ENCODE measurements at places on chromosomes 1 and 21.

DNA sequence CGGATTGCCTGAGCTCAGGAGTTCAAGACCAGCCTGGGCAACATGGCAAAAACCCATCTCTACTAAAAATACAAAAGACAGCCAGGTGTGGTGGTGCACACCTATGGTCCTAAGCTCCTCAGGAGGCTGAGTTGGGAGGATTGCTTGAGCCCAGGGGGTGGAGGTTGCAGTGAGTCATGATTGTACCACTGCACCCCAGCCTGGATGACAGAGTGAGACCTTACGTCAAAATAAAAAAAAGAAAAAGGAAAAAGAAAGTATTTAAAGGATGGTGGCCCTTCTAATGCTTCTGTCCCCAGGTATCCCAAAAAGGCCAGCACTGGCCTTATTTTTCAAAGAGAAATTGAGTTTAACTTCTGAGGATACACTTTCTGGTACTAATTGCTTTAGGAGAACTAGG lies 1.7 kb downstream of the IKBKE start:
- peak; percentile 40 for DNase-seq

- peak; percentile 71 for DNase-seq
Measured at GRCh38 chr1:154878371-154879037, 8.4 kb upstream of the KCNN3 start.

DNA sequence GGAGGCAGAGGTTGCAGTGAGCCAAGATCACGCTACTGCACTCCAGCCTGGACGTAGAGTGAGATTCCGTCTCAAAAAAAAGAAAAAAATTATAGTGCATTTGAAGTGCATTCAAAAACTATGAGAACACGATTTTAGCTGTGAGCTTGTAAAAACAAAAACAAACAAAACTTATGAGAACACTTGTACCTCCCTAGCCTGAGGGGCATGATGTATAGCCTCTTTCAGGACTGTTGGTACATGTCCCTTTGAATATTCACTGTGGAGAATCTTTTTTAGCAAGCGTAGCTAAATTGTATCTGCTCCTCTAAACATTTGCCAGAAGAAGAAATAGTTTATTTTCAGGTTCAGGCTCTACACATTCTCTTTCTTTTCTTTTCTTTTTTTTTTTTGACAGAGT lies 9.5 kb upstream of the DEGS1 start:
- DNase-seq, result no peak

GRCh38 chr21:36847189-36847588 lies 119.3 kb downstream of the HLCS start:
- DNase-seq, result no peak

DNA sequence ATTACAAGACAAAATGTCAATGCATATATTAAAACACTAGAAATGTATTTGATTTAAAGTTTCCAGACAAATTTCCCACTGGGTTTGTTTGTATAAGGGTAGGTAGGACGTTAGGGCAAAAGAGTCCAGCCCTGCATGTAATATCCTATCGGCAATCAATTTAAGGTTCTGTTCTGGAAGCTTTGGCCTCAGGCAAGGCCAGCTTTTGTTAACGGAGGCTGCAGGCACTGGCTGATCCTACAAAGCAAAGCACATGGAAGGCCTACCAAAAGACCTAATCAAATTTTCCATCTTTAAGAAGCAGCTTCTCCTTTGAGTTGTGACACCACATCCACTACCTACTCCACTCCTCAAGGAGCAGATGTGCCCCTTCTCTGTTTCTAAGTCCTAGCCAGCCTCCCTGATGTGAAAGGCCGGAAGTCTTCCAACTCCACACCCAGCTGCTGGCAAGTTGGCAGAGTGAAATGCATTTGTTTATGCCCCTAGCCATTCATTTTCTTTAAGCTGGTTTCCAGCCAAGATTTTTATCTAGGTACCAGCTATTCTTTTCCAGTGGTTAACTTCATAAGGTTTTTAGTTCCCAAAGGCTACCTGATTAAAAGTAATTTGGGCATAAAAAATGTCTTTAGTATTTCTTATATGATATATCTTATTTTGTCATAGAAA lies 452.6 kb downstream of the PTBP2 start:
- no peak for DNase-seq

- DNase-seq, result no peak
Measured at GRCh38 chr21:30478004-30478403, 2.2 kb downstream of the KRTAP19-1 start.

GRCh38 chr1:91553177-91553591 lies 52.5 kb downstream of the CDC7 start:
- no peak for DNase-seq

- DNase-seq, result no peak
Measured at GRCh38 chr21:34881421-34881820, 167.7 kb downstream of the RUNX1 start.

DNA sequence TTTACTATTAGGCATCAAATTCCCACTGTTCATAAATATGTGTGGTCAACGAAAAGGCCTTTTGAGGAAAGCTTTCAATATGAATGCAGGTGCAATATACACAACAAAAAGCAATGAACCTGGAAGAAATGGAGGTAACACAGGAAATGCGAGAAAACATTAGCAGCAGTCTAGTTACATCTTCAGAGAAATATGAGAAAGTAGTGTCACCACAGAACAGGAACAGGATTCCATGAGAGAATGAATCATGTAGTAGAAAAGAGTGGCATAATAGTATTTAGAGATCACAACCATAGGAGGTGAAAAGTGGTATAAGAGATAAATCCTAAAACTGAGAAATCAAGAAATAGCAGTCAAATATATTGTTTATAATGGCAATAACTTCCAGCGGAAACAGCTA lies 103.7 kb downstream of the AK5 start:
- no peak for DNase-seq

GRCh38 chr1:115098979-115099692 lies 9.8 kb upstream of the TSPAN2 start:
- peak; percentile 70 for DNase-seq

DNA sequence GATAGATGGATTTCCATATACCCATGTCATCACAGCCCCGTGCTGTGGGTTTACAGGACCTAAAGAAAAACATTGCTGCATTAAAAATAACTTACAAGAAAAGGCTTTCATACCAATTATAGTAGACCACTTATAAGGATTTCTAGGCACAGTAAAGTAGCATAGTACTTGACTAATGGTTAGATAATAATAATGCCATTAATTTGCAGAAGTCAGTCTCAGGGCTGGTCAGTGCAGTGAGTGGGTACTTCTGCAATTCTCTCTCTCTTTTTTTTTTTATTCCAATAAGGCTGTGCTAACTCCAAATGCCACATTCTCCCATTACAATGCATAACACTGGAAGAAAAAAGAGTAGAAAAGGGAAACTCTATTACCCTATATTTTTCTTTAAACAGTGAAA lies 73.1 kb upstream of the TMPRSS15 start:
- no peak for DNase-seq

GRCh38 chr1:44168520-44169098 lies 27.2 kb upstream of the KLF18 start:
- DNase-seq, result no peak

- DNase-seq, result no peak
Measured at GRCh38 chr1:93450321-93450720, 2.4 kb downstream of the FNBP1L start.

DNA sequence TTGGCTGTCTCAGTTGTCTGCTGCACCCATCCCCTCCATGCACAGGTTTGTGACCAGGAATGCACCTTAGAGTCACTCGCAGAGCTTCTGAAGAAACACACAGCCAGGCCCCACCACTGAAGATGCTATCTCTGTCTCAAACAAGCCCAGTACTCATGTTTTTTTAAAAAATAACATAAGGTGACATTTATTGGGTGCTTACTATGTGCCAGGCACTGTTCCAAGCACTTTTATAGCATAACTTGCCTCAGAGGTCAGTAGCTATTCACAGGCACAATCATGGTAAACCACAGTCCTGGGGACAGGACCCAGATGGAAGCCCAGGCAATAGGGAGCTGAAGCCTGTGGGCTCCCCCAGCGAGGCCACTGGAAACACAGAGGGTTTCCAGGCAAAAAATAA lies 8.8 kb upstream of the ATP13A2 start:
- no peak for DNase-seq

- DNase-seq, result no peak
Measured at GRCh38 chr1:230072866-230073265, 5.8 kb downstream of the GALNT2 start.

DNA sequence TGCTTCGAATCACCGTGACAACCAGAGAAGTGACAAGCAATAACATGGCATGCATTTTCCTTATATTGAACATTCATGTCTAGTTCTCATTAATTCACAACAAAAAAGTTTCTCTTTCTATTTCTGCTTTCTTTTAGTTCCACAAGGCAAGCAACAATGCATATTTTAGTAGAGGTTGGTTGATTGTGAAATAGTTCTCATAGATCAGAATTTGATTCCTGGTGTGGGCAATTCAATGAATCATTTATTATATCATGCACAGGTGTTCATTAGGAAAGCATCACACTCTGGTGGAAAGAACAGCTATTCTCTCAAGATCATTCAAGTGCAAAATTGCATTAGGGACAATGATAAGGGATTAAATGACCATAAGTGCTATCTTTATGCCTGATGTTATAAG lies 980.9 kb downstream of the BRINP3 start:
- no peak for DNase-seq

GRCh38 chr1:181077576-181078242 lies 10.8 kb upstream of the IER5 start:
- no peak for DNase-seq

GRCh38 chr1:54476530-54477109 lies 70.4 kb upstream of the SSBP3 start:
- DNase-seq, result no peak

DNA sequence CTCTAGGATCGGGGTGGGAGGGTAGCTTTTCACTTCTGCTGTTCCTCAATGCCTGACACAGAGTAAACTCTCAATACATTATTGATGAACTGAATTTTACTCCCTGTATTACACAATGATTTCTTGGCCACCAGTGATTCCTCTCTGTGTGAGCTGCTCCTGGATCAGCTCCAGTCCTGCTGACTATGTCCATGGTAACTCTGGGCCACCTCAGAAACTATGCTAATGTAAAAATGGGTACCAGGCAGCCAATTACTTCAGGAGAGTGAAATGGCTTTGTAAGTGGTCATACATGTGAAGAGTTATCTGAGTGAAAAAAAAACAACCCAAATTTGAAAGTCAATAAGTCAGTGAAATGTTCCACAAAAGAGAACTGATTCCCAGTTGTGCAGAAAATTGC lies 311.0 kb downstream of the KCNH1 start:
- DNase-seq, result no peak

- peak; percentile 52 for DNase-seq
Measured at GRCh38 chr1:204410688-204411450, 748 bp downstream of the PPP1R15B start.

- DNase-seq, result no peak
Measured at GRCh38 chr21:19874521-19874920, 1123.7 kb upstream of the NCAM2 start.

DNA sequence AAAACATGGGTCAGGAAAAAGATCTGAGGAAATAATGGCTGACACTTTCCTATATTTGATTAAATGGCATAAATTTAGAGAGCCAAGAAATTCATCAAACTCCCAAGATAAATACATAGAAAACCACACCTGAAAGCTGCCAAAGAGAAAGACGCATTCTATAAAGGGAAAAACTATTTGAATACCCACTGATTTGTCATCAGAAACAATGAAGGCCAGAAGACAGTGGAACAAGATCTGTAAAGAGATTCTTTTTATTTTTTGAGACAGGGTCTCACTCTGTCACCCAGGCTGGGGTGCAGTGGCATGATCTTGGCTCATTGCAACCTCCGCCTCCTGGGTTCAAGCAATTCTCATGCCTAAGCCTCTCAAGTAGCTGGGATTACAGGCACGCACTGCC lies 17.4 kb downstream of the SDE2 start:
- no peak for DNase-seq

DNA sequence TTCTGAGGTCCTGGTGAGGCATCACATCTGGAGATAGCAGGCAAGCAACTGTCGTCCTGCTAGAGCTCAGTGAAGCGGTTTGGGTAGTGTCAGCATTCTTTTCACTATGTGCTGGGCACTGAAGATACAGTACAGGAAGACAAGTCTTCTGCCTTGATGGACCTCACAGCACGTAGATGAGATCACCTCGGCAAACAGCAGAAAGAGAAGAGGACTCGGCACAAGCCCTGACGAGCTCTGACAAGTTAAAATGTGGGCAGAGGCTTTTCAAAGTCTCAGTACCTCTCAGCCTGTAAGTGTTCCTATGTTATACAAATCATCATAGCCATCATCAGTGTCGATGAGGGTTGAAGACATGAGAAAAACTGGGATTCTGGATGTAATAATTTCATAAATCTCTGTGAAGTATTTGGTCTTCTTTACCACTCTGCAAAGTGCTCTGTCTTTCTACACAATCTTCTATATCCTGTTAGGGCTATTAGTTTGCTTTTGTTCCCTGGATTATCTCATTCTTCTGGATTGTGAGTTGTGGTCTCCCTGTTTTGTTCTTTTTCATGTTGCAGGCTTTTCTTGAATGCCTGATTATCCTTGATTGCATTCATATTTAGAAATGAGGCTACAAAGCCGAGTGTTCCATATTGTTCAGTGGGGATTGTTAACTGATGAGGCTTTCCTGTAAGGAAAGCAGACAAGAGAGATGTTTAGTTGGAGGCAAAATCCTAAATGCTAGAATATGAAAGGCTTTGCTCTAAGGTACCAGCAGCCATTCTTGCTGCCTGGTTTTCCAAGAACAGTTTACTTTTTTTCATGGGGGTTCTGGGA lies 24.2 kb downstream of the MAEL start:
- no peak for DNase-seq

GRCh38 chr1:34858901-34859445 lies 576 bp downstream of the SMIM12 start:
- peak; percentile 51 for DNase-seq

All from activated naive CD8-positive, alpha-beta T cell treated with anti-CD3 and anti-CD28 coated beads for 36 hours (primary cell).